Foreskin keratinocyte (primary cell): ENCODE measurements at places on chromosomes 2 and 18. TPM values are rescaled to one million over a fixed set of nuclear protein-coding genes. Genes with fewer than 3 reads are reported as not detected.

DNA sequence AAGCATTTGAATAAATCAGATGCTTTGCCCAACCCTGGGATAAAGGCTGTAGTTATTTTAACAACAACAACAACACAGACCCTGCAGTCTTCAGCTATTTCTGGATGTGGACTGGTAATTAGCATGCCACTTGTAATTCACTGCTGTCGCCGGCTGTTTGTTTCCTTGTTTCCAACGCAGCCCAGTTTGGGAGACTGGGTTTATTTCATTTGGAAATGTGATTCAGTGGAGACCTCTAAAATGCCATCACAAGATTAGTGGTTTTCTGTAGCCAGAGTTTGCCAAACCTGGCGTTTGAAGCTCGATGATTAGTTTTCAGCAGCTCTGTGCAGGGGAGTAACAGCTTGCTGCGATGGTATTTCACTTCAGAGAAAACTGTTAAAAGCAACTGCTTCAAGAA lies 83.5 kb downstream of the LDLRAD4 start:
- no peak for DNase-seq

Gene C2orf72
- not detected in 2 replicates for total RNA-seq

DNA sequence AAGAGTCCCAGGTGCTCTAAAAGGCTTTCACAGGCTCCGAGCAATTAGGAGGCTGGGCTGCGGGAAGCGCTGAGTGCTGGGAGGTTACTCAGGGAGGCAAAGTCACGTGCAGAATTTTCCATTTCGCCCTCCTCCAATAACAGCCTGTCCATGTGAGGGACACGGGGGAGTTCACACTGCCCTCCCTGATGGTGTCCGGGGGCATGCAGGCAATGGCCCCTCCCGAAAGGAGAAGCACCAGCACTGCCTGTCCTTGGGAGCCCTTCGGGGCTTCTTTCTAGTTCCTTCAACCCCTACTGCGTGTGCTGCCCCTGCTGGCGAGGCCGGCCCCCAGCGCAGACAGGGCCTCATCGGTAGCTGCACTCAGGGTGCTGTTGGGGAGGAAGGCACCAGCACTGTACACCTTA lies 63.1 kb upstream of the HPCAL1 start:
- DNase-seq, result no peak

GRCh38 chr2:9809448-9810088 lies 33.7 kb upstream of the TAF1B start:
- no peak for DNase-seq

Gene TANC1
- 28.0 and 29.7 TPM in 2 replicates for total RNA-seq

DNA sequence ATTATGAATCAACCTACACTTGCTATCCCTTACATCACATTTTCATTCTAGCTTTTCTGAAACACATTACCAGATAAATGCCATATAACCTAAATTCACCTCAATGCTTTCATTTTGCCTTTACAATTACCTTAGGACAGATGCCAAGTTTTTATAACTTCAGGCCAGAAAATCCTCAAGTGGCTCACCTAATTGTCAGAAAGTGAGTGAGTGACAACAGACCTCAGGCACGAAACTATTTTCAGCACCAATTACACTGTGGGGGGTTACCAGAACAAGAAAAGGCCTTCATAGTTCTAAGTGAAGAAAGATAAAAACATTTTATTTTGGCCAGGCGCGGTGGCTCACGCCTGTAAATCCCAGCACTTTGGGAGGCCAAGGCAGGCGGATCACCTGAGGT lies 52.3 kb upstream of the ST8SIA5 start:
- DNase-seq, result no peak

DNA sequence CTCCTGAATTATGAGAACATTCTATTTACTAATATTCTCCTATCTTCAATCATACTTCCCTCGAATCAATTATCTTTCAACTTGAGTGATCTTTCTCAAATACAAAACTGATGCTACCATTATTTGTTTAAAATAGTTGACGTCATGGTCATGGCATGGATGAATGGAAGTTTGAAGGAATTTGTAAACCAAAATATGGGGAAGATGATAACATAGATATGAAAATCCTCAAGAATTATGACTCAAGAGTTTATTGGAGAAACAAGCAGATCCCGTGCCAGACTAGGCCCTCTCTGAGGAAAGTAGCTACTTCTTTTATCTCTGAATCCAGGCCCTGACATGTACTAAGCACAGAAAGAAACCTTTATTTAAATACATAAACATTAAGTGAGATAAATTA lies 270.4 kb upstream of the MC4R start:
- DNase-seq, result no peak
